Diencephalon (tissue), 1 donor: ENCODE measurements at places on chromosomes 2 and 18. TPM values are rescaled to one million over a fixed set of nuclear protein-coding genes. Genes with fewer than 3 reads are reported as not detected.

TCF23 gene
- not detected for total RNA-seq

VSNL1 gene
- 128 TPM for total RNA-seq

BMP10 gene
- total RNA-seq = not detected

INPP5D gene
- 6.5 TPM for total RNA-seq

TTC32 gene
- 17.3 TPM for total RNA-seq

CDH19 gene
- total RNA-seq = 0.23 TPM

DOK1 gene
- 5.3 TPM for total RNA-seq

TUBA4B gene
- 1.2 TPM for total RNA-seq
